ENCODE measurements at places on chromosomes 4 and X. TPM values are rescaled to one million over a fixed set of nuclear protein-coding genes. Genes with fewer than 3 reads are reported as not detected.

The OR13H1 gene
- not detected for total RNA-seq

The UGT2B28 gene
- total RNA-seq: not detected

The NALF2 gene
- total RNA-seq: 0.32 TPM

DNA sequence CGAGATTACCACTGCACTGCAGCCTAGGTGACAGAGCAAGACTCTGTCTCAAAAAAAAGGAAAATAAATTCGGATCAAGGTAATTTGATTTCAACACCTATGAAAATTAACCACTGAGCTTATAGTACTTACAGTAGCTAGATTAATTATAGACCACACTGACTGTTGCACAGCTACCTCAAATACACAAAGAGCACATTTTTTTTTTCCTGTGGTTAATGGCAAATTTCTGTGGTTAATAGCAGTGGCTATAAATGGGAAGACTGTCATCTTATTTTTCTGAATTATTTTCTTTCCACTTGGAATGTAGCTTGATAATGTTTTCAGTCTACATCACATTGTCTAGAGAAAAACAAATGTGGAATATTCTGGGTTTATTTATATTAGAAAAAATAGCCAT, 1661.6 kb upstream of the PCDH7 start:
- no peak for DNase-seq

DNA sequence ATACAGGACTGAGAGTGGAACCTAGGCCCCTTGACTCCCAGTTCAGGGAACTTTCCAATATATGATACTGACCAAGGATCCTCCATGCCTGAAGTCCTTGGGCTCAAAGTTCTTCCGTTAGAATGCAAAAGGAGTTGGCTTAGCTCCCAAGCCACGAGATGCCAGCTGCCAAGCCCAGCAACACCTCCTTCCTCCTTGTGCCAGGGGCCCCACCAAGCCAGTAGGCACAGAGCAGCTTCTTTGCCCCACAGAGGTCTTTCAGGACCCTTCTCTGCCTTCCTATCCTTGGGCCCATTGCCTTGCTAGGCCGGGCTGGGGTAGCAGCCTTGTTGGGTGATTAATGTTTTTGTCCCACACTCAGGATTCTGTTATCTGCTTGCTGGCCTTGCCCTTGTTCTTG, 105.6 kb downstream of the EFNB1 start:
- peak; percentile 80 for DNase-seq

- no peak for DNase-seq
Observed at GRCh38 chrX:144798972-144799371, 448.3 kb upstream of the SPANXN1 start.

DNA sequence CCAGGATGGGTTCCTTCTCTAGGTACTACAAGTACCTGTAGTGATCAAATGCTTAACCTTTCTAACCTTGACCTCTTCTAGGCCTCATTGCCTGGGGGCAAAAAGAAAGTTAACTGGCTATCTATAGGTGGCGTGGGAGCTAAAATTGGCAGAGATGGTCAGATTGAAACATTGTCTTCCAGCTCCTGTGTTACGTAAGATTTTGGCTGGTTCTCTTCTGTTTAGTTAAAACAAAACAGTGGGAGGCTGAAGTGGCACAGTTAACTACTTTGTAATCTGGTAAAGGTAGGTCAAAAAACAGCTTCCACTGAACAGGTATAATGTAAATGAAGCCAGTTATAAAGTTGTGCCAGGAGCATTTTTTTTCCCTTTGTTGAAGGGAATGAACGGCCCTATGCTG, 115.2 kb downstream of the MBNL3 start:
- no peak for DNase-seq

The RRH gene
- total RNA-seq: not detected

GRCh38 chr4:123352240-123352945, 44.2 kb upstream of the SPRY1 start:
- DNase-seq: no peak

GRCh38 chrX:141176586-141177451, at the start of gene LDOC1:
TSS of gene LDOC1 (minus strand) at chrX:141177129. CDS start at chrX:141177021, 108 bp downstream.
- DNase-seq: peak; percentile 90

The UGT2B7 gene
- total RNA-seq: not detected

Measured in mesenteric fat pad (tissue), 1 donor.